ENCODE measurements at places on chromosomes 2 and 18.

- no peak for DNase-seq
Observed at GRCh38 chr2:23843051-23843976, 83.6 kb downstream of the ATAD2B start.

GRCh38 chr18:35491700-35492077, 6.1 kb downstream of the INO80C start:
- no peak for DNase-seq

GRCh38 chr2:107511970-107512789, 314.5 kb upstream of the RGPD4 start:
- DNase-seq = no peak

GRCh38 chr18:48923746-48924629, 26.8 kb downstream of the SMAD7 start:
- DNase-seq = peak; percentile 52

DNA sequence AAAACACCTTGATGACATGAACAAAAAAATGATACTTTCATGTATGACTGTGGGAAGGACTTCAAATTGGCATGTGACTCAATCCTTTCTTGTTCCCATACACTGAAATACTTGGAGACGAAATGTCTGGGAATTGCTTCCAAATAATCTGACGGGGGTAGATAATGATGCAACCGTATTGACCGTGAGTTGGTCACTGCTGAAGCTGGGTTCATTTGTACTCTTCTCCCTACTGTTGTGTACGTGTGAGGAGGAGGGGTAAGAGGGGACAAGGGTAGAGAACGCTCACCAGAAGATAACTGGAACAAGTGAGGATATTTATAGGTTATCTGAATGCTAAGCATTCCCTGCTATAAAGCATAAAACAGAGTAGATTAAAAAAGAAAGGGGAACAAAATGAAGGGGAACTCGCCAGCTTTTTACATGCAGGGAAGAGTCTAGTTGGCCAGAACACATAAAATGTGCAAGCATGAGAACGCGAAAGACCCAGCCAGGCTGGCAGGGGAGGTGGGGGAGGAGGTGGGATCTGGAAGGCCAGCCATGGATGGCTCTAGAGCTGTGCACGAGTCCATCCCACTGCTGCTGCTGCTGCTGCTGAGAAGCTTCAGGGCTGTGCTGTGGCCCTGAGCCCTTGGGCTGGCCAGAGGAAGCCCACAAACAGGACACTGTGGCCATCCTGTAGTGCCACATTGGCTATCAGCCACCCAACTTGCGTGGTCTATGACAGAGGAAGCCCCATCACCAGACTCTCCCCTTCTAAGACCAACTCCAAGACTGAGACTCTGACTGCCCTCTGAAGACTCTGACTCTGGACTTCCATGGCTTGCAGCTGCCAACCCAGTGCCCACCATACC, 15.2 kb upstream of the CETN1 start:
- DNase-seq = no peak

DNA sequence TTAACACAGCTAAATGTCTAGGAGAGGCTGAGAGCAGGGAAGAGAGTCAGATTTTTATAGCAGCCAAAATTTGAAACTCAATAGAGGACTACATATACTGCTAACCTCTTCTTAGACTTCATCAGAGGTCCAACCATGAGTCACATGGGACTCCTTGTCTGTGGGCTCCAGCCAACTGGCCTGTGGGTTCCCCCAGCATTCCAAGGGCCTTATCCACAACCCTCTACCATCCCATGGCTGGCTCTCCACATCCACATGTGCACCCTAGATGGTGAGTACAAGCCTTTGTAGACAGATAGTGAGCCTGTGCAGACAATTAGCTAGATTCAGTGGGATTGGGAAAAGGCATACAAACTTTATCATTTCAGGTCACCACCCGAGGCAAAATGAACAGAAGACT, 901.9 kb upstream of the ZEB2 start:
- no peak for DNase-seq

DNA sequence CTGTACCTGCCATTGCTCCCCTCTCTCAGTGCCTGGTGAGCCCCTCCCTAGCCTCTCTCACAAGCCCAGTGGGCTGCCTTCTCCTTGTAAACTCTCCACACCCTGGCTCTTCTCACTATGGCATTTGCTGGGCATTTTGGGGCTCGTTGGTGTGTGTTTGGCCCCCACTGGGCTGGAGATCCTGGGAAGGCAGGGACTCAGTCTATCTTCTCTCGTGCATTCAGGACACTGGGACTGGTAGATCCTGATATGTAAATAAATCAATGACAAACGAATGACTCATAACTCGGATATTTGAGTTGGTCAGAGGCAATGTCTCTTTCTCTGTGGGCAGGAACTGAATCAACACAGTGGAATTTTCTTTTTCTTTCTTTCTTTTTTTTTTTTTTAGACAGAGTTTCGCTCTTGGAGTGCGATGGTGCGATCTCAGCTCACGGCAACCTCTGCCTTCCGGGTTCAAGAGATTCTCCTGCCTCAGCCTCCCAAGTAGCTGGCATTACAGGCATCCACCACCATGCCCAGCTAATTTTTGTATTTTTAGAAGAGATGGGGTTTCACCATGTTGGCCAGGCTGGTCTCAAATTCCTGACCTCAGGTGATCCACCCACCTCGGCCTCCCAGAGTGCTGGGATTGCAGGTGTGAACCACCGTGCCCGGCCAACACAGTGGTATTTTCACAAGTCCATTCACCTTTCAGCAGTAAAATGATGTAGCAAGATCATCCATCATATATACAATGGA, 144.6 kb upstream of the SPRED2 start:
- DNase-seq = peak; percentile 91

- DNase-seq = no peak
Observed at GRCh38 chr2:197261808-197262226, 48.8 kb downstream of the ANKRD44 start.

DNA sequence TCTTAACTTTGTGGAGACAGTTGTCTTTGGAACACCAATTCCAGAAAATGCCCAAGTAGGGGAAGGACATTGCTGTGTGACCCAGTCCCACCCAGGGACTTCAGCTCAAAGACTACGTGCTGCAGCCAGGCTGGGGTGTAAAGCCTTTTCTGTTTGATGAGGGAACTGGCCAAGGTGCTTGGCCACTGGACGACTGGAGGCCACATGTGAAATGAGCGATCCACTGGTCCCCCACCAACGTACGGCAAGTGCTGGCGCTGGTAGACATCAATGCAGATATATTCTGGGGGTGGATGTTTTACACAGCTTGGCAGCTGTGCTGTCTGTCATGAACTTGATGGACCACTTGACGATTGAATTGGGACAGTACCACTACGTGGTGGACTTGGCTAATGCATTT, 582.5 kb upstream of the HNMT start:
- DNase-seq = no peak

DNA sequence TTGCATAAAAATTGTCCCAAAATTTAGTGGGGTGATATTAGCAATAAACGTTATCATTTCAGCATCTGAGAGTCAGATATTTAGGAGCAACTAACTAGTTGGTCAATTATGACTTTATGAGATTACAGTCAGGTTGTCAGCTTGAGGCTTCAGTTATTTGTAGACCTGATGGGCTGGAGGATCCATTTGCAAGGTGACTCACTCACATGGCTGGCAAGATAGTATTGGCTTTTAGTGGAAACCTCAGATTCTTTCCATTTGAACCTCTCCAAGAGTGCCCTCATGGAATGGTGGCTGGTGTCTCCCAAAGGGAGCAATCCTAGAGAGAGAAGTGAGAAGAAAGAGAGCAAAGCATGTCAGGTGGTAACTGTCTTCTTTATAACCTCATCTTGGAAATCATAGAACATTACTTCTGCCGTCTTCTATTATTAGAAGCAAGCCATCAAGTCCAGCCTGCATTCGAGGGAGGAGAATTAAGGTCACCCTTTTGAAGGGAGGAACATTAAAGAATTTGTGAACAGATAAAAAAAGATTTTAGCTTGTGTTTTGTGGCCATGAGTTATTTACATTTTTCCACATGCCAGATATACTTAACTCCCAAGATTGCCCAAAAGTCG, 92.5 kb downstream of the HAUS1 start:
- no peak for DNase-seq

GRCh38 chr18:74597034-74597661, 522 bp upstream of the ZNF407 start:
- DNase-seq = peak; percentile 88

- DNase-seq = no peak
Observed at GRCh38 chr2:486371-486770, 190.8 kb downstream of the TMEM18 start.

DNA sequence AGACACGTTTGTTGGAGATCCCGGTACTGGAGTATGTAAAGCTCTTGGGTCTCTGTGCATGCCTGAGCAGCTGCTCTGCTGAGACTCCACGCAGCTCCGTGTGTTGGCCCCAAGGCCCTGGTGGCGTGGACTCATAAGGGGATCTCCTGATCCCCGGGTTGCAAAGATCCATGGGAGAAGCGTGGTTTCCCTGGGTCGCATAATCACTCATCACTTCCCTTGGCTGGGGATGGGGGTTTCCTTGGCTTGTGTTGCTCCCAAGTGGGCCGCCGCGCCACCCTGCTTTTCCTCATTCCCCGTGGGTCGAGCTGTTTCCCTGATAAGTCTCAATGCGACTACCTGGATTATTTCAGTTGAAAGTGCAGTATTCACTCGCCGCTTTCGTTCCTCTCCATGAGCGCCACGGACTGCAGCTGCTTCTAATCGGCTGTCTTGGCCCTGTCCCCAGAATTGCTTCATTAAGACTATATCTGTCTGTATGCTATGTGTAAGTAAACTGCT, 76.0 kb downstream of the EPC2 start:
- peak; percentile 19 for DNase-seq

- no peak for DNase-seq
Observed at GRCh38 chr2:28447086-28447485, 48.8 kb upstream of the PLB1 start.

DNA sequence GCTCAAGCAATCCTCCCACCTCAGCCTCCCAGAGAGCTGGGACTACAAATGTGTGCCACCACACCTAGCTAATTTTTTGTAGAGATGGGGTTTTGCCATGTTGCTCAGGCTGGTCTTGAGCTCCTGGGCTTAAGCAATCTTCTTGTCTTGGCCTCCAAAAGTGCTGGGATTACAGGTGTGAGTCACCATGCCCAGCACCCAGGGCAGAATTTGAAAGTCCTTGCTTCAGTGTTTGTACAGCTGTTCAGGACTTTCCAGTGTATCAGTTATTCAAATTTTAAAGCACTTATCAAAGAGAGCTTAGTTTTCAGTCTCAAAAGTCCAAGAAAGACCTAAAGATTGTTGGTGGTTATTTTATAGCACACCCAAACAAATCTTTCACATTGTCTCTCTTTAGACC, 43.6 kb upstream of the VPS54 start:
- peak; percentile 64 for DNase-seq

- DNase-seq = no peak
Observed at GRCh38 chr2:120382541-120383144, 36.7 kb downstream of the INHBB start.

GRCh38 chr2:12465631-12466135, 251.1 kb upstream of the TRIB2 start:
- no peak for DNase-seq

- DNase-seq = no peak
Observed at GRCh38 chr18:44539926-44540325, 140.8 kb upstream of the SETBP1 start.

GRCh38 chr18:10913919-10914318, 235.4 kb downstream of the PIEZO2 start:
- DNase-seq = no peak
